ENCODE measurements at places on chromosomes 16 and 17.
A peak's percentile ranks its signal among the peaks of the same experiment; 100 is the strongest.

GRCh38 chr16:49483251-49483650 is 109.6 kb downstream of the C16orf78 start:
- DNase-seq = no peak

GRCh38 chr16:83808573-83809014 is 816 bp downstream of the HSBP1 start:
- DNase-seq = no peak

DNA sequence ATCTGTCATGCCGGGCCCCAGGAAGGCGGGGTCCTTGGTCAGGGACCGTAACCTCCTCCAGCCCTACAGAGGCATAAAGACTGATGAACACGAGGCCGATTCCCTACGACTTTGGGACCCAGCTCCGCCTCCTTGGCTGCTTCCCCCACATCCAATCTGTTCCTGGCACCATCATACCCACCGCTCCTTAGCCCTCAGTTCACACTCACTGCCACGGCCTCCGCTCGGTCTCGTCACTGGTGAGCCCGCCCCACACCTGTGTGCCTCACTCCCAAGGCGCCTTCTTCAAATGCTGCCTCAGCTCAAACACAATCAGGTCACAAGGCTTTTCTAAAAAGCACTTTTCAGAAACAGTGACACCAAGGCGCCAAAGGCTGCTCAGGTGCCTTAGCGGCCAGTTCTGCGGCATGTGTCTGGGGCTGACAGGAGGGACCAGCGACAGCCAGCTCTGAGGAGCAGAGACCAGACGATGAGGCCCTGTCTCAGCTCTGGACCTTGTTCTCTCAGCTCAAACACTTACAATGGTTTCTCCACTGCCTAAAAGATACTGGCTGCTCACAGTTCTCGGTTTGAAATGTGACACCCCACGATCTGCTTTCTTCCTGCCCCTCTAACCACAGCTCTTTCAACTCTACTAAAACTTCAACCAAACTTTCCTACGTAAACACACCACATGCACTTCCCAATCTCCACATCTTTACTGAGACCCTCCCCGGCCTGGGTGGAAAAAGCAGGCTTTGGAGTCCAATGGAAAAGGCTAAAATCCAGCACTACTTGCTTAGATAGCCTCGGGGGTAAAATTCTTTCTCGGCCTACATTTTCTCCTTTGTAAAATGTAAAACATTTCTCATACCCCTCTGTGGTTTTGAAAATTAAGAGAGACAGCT is 33.2 kb downstream of the CYB5D2 start:
- peak; percentile 70 for DNase-seq

DNA sequence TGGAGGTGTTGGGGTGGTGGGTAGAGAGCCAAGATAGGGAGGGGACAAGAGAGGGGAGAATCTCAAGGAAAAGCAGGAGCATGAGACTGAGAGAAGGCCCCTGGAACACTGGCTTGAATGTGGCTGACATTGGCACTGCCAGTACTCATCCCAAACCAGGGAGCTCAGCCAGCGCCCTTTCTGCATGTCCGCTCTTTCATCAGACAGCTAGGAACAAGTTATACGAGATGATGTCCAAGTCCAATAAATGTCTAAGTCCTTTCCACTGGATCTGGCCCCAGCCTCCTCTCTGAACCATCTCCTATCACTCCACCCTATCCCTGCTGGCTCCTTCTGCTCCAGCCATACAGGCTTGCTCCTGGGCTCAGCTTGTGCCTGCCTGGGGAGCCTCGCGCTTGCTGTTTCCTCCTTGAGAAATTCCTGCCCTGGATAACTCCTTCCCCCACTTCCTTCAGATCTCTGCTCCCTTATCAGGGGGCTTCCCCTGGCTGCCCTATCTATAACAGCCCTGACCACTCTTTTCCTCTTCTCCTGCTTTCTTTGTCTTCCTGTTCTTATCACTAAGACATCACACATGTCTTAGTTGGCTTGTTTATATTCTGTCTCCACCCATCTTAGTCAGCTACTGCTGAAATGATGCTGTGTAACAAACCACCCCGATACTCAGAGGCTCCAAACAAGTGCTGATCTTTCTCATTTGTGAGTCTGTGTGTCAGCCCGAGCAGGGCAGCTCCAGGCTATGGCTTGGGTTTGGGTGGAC is 37.1 kb upstream of the MEOX1 start:
- DNase-seq = no peak

GRCh38 chr16:88391144-88391850 is 8.5 kb downstream of the ZNF469 start:
- DNase-seq = no peak
